NCI-H526 (cell line): ENCODE measurements at places on chromosomes 7 and 10.

GRCh38 chr10:127046975-127047877, 142.0 kb downstream of the DOCK1 start:
- no peak for DNase-seq

GRCh38 chr7:106071999-106072714, 40.0 kb downstream of the SYPL1 start:
- no peak for DNase-seq

GRCh38 chr10:63554657-63555056, 33.5 kb downstream of the REEP3 start:
- no peak for DNase-seq

GRCh38 chr10:90462749-90463470, 394.9 kb downstream of the HTR7 start:
- no peak for DNase-seq

DNA sequence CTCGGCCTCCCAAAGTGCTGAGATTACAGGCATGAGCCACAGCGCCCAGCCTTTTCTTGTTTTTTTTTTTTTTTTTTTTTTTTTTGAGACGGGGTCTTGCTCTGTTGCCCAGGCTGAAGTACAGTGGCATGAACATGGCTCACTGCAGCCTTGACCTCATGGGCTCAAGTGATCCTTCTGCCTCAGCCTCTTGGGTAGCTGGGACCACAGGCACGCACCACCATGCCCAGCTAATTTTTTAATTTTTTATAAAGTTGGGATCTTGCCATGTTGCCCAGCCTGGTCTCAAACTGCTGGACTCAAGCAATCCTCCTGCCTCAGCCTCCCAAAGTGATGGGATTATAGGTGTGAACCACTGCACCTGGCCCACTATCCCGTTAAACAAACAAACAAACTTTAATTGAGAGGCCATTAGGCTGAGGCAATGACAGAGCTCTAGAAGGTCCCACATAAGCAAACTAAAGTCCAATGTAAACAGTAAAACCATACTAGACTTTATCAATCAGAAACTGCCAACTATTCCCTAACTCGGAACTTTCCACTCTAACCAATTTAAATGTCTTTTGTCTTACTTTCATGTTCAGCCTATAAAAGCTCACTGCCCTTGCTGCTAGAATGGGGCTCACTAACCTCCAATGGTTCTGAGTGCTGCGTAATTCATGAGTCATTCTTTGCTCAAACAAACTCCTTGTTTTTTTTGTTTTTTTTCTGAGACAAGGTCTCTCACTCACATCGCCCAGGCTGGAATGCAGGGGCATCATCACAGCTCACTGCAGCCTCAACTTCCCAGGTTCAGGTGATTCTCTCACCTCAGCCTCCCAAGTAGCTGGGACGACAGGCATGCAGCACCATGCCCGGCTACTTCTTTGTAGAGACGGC, 1.9 kb downstream of the DHX32 start:
- DNase-seq: no peak

- no peak for DNase-seq
These were observed 11.7 kb upstream of the MTERF1 start for GRCh38 chr7:91892099-91892705.

DNA sequence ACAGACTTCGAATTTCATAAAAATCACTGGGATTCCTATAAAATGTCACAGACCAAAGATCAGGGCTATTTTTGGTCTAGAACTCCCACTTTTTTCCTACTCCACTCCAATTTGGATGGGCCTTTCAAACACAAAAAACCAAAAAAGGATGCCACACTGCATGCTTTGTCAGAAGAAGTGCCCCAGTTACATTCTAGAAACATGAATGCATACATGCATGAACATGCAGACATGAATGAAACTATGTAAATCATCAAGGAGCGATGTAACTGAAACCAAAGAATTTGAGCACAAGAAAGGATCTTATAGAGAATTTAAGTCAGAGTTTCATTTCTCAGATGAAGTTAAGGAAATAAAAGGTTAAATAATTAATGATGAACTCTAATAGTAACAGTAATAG, 31.8 kb upstream of the FAM133B start:
- no peak for DNase-seq

- peak; percentile 55 for DNase-seq
These were observed 1139.4 kb downstream of the XPNPEP1 start for GRCh38 chr10:108783897-108784296.

DNA sequence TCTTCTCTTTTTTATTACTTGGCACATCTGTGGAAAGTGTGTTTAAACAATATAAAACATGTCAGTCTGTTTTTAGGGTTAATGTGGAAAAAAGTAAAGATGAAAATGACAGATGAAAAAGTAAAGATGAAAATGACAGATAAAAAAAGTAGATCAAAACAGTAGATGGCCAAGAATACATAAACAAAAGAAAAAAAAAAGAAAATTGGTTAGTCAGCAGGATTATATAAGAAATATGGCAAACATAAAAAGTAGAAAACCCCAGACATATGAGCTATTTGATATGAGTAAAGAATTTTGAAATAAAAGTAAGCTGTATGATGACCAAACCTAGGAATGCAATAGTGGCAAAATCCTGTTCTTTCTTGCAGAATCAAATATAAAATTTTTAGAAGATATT, 365.7 kb upstream of the AKR1E2 start:
- no peak for DNase-seq

DNA sequence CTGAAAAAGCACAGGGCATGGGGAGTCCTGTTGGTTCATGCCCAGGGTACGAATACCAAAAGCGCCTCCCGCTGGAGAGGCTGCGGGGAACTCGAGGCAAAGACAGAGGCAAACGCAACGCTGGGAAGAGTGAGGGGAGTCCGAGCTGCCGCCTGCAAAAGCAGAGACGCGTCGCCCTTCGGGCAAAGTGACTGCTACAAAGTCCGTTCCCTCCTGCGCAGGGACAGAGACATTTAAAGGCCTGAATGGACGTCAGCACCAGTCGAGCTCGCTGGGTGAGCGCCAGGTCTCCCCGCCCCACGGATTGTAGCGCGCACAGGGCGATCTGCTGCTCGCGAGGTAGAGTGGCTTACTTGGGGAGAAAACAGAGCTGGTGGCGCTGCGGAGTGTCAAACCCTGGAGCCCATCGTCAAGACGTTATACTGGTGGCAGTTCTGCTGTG, 732.8 kb downstream of the ZWINT start:
- no peak for DNase-seq

- DNase-seq: no peak
These were observed 73.4 kb downstream of the LHPP start for GRCh38 chr10:124534826-124535601.

GRCh38 chr10:124212702-124213101, 119.3 kb upstream of the CHST15 start:
- DNase-seq: no peak

DNA sequence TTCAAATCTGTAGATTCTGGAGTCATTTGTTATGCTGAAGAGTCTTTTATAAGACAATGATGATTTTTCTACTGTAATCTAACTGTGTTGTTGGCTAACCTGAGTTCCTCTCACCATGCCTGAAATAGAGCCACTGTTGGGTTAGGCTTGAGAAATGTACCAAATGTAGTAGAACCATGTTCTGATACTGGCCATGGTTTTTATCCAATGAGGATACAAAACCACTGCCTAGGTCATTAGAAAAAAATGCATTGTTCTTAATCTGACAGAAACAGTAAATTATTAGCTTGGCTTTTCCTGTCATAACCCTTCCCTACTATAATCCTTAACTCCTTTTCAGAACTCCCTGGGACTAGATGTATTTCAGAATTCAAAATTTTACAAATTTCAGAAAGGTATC, 86.6 kb downstream of the RAPGEF5 start:
- DNase-seq: no peak

GRCh38 chr7:1016577-1017531, 27.5 kb upstream of the GPR146 start:
- no peak for DNase-seq

- DNase-seq: no peak
These were observed 516.5 kb downstream of the AUTS2 start for GRCh38 chr7:70114806-70115205.

GRCh38 chr7:15937571-15937970, 251.1 kb upstream of the MEOX2 start:
- DNase-seq: no peak

DNA sequence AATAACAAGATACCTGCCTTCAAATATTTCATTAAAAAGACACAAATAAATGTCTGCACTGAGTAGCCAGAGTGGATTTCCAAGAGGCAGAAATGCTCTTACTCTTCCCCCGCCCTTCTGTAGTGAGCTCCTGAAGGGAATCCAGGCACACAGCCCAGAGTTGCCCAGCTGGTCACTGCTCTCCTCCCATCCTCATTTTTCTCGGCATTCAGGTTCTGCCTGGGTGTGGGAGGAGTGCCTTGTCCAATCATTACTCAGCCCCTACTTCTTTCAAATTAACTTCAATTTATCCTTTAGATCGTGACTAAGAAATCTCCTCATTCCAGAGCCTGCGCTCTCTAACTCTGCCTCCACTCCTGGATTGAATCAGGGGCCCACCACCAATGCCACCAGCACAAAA, 12.2 kb downstream of the CCDC6 start:
- DNase-seq: no peak

DNA sequence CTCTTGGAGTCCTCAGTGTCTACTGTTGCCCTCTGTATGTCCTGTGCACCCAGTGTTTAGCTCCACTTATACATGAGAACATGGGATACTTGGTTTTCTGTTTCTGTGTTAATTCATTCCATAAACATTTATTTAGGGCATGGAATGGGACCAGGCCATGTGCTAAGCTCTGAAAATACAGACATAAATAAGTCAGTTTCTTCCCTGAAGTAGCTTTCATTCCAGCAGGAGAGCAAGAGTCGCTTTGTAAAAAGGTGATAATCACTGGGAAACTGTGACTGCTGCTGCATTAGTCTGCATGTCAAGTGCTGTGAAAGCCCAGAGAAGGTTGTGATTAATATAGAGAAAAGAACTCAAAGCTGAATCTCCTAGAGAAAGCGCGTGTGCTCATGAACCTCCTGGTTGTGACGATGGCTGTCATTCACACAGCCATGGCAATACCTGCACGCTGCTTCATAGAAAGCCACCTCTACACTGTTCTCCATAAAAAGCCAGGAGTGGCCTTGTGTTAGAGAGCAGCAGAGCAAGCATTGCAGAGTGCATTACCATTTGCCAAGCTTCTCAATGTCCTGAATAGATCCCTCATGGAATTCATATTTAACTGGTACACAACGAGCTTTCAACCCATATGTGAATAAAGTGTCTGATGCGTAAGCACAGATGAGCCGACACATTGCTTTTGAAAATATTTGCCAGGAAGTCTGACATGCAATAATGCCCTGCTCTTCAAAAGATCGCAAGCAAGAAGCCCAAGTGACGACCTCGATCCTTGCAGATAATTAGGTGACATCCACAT, 30.6 kb upstream of the PITRM1 start:
- no peak for DNase-seq

- no peak for DNase-seq
These were observed 201.7 kb upstream of the KLF14 start for GRCh38 chr7:130935564-130936157.

DNA sequence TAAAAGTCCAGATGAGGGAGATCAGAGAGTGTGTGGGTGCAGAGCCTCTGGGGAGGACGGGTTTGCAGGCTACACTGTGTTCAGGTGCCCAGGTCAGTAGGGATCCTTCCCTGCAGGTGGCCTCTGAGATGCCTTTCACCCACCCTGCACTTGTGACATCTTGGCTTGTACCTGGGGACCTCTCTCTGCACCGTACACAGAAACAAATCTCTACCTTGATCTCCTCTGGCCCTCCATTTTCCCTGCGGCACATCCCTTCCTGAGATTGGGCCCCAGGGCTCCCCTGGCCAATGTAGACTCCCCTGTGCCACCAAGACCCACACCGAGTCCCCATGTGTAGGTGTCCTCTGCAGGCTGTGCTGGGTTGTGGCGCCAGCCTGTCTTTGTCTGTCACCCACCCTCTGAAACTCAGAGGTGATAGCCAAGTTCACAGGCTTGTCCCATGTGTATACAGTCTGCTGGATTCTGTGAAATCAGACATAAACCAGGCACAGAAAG, 140.6 kb downstream of the PTPN20 start:
- DNase-seq: no peak

DNA sequence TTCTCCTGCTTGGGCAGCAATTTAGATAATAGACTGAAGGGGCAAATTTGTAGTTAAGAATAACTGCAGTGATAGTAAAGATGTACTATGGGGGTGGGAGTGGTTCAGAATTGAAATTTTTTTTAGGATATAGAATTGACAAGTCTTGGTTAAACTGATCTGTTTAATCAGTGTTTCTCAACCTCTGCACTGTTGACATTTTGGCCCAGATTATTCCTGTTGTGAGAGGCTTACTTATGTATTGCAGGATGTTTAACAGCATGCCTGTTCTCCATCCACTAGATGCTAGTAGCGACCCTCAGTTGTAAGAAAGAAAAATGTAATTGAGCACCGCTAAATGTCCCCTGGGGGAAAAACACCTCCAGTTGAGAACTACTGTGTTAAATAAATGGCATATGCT, 176.5 kb downstream of the CCDC7 start:
- DNase-seq: no peak

GRCh38 chr7:120645966-120646365, 212.0 kb downstream of the TSPAN12 start:
- DNase-seq: no peak

- no peak for DNase-seq
These were observed 80.0 kb downstream of the LHFPL3 start for GRCh38 chr7:104408371-104408770.
